ENCODE measurements at places on chromosomes 1 and 21.

DNA sequence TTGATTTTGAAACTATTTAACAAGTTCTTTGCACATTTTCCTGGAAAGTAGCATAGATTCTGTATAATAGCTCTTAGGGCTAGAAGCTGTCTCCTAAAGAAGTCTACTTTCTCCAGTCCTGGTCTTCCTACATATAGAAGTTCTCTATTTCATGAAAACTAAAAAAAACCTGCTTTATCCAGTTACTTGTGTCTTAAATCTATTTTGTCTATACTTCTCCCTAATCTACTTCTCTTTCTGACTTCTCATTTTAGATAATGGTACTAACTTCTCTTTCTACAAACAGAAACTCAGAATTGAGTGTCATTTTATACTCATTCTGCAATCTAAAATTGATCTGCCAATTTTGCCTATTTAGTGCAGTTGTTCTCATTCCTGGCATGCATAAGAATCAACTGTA is 28.7 kb downstream of the PDE4B start:
- DNase-seq: no peak

- peak; percentile 82 for DNase-seq
Measured at GRCh38 chr1:28104866-28105467, 16.6 kb upstream of the EYA3 start.

- DNase-seq: no peak
Measured at GRCh38 chr1:47262787-47263413, 30.9 kb upstream of the TAL1 start.

DNA sequence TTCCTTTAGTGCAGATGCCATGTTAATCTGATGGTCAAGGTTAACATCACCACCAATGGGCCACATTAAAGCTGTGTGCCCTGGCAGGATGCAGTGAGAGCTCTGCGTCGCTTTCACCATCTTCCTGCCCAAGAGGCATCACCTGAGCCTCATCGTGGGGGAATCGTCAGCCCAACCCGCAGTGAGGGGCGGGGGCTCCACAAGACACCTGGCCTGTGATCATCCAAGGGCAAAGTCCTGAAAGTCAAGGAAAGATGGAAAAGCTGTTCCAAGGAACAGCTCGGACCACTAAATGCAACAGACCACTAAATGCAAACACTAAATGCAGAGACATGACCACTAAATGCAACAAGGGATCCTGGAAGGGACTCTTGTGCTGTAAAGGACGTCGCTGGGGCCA is 49.9 kb downstream of the WDR4 start:
- DNase-seq: no peak

GRCh38 chr1:237281481-237281880 is 239.5 kb downstream of the RYR2 start:
- no peak for DNase-seq

DNA sequence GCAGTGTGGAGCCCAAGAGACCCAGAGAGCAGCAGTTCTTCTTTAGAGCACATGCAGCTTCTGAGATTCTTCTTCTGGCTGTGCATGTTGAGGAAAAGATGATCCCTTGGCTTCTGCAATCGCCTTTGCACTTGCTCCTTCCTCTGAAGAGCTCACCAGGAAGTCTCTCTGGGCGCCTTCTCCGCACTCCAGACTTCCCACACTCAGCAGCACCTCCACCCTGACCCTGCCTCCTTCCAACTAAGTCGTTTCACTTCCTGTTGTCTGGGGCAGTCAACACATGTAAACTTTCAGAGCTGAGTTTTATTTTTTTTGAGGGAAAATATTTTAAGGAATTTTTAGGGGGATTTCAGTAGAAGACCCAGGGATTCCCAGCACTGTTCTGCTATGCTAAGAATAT is 73.4 kb upstream of the F3 start:
- no peak for DNase-seq

DNA sequence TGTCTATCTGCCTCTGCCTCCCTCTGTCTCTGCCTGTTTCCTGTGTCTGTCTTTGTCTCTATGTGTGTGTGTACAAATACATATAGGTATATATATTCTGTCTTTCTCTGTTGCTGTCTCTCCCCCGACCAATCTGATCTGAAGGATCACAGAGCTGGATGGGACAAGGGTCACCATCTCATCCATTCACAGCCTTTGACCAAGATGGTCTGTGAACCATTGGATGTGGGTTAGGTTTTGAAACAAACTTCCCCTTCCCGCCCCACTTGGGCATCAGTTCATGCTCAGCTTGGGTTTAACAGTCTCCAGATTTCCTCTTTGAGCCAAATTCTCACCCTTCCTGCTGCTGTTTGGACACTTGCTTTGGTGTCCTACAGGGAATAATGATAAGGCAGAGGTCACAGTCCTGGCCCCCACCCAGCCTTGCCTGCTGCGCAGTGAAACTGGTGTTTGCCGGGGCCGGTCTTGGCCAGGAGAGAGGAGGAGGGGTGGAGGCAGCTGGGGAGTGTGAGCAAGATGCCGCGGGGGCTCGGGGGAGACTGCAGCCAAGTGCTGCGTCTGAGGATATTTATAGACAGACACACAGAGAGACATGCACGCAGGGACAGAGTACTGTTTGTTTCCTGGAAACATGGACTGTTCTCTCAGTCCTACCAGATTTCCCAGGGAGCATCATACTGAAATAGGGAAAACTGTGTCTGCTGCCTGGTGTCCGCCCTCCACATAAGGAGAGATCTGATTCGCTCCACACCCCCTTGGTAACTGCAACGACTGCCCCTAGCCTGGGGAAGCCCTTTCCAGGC is 27.0 kb upstream of the BTG2 start:
- no peak for DNase-seq

GRCh38 chr1:10437052-10437451 is 6.8 kb downstream of the CENPS start:
- no peak for DNase-seq

- DNase-seq: no peak
Measured at GRCh38 chr1:195791796-195792195, 816.4 kb downstream of the KCNT2 start.

DNA sequence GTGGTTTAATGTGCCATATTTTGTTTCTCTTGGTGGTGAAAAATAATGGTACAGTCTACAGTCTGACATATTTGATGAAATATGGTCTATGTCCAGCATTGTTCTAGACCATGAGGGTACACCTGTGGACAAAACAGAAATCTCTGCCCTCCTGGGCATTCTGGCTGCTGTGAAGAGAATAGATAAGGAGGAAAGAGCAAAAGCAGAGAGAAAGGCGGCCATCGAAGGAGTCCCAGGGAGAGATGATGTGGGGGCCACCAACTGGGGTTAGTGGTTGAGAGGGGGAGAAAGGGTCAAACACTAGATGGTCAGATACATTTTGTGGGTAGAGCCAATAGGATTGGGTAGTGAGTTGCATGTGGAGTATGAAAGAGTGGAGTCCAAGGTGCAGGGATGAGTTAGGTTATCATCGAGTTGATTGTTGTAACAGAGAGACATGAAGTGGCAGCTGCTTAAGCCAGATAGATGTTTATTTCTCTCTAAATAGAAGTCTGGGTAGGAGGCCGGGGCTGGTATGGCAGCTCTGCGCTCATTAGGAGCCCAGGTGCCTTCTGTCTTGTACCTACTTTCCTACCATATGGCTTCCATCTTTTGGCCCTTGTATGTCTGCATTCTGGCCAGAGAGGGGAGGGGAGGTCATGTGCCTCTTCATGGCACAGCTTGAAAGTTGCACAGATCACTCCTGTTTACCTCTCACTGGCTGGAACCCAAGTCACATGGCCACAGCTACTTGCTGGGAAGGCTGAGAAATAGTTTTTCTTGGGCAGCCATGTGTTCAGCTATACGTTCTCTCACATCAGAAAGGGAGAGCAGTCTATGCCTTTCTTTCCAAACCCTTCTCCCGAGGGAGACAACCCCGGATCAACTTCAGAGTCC is 13.0 kb downstream of the UBE4B start:
- no peak for DNase-seq

DNA sequence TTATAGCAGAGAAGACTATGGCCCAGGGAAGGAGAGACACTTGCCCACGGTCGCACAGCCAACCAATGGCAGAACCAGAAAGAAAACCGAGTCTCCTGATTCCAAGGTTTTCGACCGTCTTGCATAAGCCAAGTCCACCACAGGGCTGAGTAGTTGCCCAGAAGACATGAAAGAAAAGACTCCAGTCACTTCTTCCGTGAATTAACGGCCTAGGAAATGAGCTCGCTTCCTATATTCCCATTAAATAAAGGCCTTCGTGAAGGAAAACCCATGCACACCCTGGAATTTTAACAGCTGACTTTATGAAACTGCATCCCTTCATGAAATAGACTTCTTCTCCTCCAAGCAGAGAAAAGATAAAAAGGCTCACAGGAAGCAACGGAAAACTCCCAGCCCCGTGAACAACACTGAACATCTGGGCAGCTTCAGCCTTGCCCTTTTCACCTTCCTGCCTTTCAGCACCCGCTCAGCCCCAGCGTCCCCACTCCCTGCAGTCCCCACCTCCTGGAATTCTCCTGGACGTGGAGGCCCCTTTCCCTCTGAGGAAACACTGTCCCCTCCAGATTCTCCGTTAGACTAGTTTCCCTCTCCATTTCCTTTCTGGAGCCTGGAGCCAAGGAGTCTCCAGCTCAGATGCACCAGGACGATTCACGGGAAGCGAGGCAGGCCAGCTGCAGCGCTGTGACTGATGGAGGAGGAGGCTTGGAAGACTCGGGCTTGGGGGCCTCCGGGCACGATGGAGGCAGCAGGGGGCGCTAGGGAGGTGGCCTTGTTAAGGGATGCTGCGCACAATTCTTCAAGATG is 2.7 kb upstream of the MYOC start:
- no peak for DNase-seq

- no peak for DNase-seq
Measured at GRCh38 chr1:200795156-200795555, 56.5 kb downstream of the CAMSAP2 start.

DNA sequence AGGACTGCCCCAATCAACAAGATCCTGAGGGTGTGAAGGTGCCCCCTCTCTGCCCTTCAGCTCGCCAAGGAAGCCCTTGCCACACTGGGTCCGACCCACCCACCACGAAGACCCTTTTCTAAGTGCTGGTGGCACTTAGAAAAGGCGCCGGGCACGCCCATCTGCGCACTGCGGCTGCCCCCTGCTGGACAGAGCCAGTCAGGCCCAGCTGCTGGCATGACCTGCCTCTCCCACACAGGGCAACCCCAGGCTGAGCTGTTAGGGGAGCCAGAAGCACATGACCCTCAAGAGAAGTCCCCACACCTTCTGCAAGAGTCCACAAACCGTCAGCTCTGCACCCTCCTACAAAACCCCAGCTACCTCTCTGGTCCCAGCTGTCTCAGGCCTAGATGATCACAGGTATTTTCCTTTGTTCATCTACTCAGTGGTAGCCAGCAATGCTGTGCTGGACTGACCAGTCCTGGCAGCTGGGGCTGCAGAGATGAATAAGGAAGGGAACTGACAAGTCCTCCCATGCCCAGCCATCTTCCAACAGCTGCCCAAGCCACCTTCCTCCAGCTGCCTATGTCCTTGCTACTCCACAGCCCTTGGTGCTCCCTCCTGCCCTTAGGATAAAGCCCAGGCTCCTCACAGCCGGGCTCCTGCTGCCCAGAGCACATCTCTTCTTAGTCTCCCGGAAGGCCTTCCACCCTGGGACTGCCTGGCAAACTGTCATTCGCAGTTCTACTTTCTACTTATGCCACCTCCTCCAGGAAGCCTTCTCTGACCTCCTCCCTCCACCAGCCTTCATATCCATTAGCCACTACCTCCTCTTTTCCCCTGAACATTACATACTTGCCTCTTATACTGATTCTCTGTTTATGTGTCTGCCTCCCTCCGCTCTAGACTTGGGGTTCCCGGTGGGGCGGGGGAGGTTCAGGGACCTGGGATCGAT is 39.8 kb upstream of the ZC3H12A start:
- peak; percentile 74 for DNase-seq

DNA sequence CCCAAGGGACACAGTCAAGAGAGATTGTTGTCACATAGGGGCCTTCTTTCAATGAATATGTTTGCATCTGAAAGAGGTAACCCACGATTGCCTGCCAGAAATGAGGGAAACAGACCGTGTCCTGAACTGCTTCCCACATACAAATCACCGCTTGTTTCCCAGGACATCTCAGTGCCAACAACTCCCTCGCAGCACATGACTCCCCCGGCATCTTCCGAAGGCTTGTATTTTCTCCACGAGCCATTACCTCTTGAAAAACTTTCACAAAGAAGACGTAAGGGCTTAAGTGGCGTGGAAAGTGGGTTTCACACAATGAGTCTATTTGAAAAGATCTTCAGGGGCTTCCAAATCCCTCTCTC is 31.6 kb upstream of the PDE9A start:
- no peak for DNase-seq

DNA sequence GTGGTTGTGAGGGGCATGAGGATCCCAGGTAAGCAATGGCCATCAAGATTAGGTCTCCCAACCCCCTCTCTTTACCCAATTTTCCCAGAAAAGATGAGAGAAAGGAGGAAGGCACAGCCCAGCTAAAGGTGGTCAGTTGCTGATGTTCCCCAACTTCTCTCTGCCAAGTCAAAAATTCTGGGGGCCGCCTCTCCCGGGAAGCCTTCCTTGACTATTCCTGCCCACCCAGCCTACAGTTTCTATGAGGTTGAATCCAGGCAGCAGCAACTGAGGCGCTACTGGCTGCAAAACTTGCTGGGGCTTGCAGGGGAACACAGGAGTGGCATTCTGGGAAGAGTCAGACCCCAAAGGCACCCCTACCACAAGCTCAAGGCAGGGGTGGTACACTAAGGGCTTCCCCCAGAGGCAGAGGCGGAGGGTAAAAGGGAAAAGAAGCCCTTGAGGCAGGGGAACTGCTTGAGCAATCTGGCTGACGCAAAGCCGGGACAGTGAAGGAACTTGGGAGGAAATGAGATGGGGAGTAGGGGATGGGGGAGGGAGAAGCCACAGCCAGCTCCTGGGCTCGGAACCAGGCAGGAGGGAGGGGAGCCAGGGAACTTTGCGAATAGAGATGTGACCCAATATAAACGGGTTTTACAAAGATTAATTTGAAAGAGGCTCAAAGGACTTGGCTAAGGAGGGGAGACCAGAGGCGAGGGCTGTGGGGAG is 31.2 kb downstream of the SDC3 start:
- no peak for DNase-seq

GRCh38 chr1:36466370-36467026 is 2.3 kb upstream of the MRPS15 start:
- DNase-seq: no peak

- DNase-seq: no peak
Measured at GRCh38 chr21:41578716-41579115, 70.8 kb upstream of the TMPRSS2 start.

GRCh38 chr1:54137534-54138061 is 15.2 kb downstream of the CDCP2 start:
- no peak for DNase-seq

- no peak for DNase-seq
Measured at GRCh38 chr1:159828176-159828575, 1.5 kb downstream of the SLAMF8 start.

GRCh38 chr1:60861961-60862567 is 220.3 kb upstream of the NFIA start:
- DNase-seq: no peak

GRCh38 chr1:26307363-26307781 is 936 bp upstream of the UBXN11 start:
- DNase-seq: no peak

Measured in NCI-H510A (cell line).